Thyroid gland (tissue), 4 donors: ENCODE measurements at places on chromosomes 6 and 20. TPM values are rescaled to one million over a fixed set of nuclear protein-coding genes. Genes with fewer than 3 reads are reported as not detected.

- H3K4me3 ChIP-seq: peak overlapping the region; percentile 38
- peak; percentile 59 for DNase-seq
- H3K36me3 ChIP-seq: no peaks in the 10 kb centered on the region
- H3K27me3 ChIP-seq: no peaks in the 10 kb centered on the region
- peaks cover 22% of the 10 kb centered on the region for H3K4me1 ChIP-seq
Observed at GRCh38 chr20:32189691-32190615, 17.6 kb downstream of the PLAGL2 start.

- no peak overlapping the region for H3K4me3 ChIP-seq
- no peak for DNase-seq
- no peaks in the 10 kb centered on the region for H3K4me1 ChIP-seq
- H3K27ac ChIP-seq: no peak overlapping the region
Observed at GRCh38 chr6:125370343-125370742, 68.6 kb upstream of the HDDC2 start.

GRCh38 chr20:46928580-46929132 lies 34.0 kb downstream of the EYA2 start:
- H3K4me3 ChIP-seq: no peak overlapping the region
- no peaks in the 10 kb centered on the region for H3K36me3 ChIP-seq
- H3K4me1 ChIP-seq: peaks cover 5% of the 10 kb centered on the region
- peak overlapping the region; percentile 49 for H3K27ac ChIP-seq

GRCh38 chr6:44624936-44625573 lies 237.5 kb downstream of the CDC5L start:
- no peak overlapping the region for H3K4me3 ChIP-seq
- DNase-seq: no peak
- H3K4me1 ChIP-seq: no peaks in the 10 kb centered on the region

GRCh38 chr6:91098006-91098405 lies 511.1 kb upstream of the MAP3K7 start:
- no peak for DNase-seq
- H3K4me1 ChIP-seq: no peaks in the 10 kb centered on the region
- no peaks in the 10 kb centered on the region for H3K36me3 ChIP-seq
- H3K27me3 ChIP-seq: no peaks in the 10 kb centered on the region
- no peak overlapping the region for H3K4me3 ChIP-seq
- H3K27ac ChIP-seq: no peak overlapping the region

- H3K4me1 ChIP-seq: peaks cover 27% of the 10 kb centered on the region
- H3K27ac ChIP-seq: peak overlapping the region; percentile 60
- H3K4me3 ChIP-seq: no peak overlapping the region
- peak; percentile 40 for DNase-seq
Observed at GRCh38 chr20:63639093-63639975, 12.4 kb upstream of the GMEB2 start.

- no peaks in the 10 kb centered on the region for H3K36me3 ChIP-seq
- no peak overlapping the region for H3K27ac ChIP-seq
- H3K4me1 ChIP-seq: no peaks in the 10 kb centered on the region
- H3K4me3 ChIP-seq: no peak overlapping the region
- no peaks in the 10 kb centered on the region for H3K27me3 ChIP-seq
Observed at GRCh38 chr6:95487817-95488216, 89.5 kb upstream of the MANEA start.

- H3K4me3 ChIP-seq: no peak overlapping the region
- no peak overlapping the region for H3K27ac ChIP-seq
- peaks cover under 1% of the 10 kb centered on the region for H3K4me1 ChIP-seq
- H3K27me3 ChIP-seq: no peaks in the 10 kb centered on the region
- no peaks in the 10 kb centered on the region for H3K36me3 ChIP-seq
Observed at GRCh38 chr20:56716806-56717205, 87.7 kb downstream of the TFAP2C start.

DNA sequence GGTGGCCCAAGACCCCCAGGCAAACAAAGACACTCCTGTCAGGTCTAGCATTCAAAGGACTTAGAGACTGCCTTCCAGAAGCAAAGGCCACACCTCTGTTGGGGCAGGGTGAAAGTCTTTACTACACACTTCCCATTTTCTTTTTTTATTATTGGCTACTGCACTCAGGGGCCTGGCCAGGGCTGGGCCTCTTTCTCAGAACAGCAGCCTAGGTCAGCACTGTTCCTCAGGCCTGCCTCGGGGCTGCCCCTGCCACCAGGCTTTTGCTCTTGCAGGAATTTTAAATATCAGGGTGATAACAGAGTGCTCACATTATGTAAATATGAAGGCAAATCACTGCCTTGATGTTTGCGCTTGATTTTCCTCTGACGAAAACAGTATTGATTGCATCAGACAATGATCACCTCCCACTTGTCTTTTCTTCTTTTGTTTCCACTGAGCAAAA lies 18.5 kb downstream of the GSTA4 start:
- DNase-seq: no peak
- H3K4me1 ChIP-seq: no peaks in the 10 kb centered on the region
- no peaks in the 10 kb centered on the region for H3K27me3 ChIP-seq
- H3K27ac ChIP-seq: no peak overlapping the region
- H3K4me3 ChIP-seq: no peak overlapping the region

- H3K27ac ChIP-seq: no peak overlapping the region
- DNase-seq: no peak
- no peaks in the 10 kb centered on the region for H3K4me1 ChIP-seq
- no peaks in the 10 kb centered on the region for H3K27me3 ChIP-seq
- no peak overlapping the region for H3K4me3 ChIP-seq
Observed at GRCh38 chr6:28296520-28297060, 15.2 kb downstream of the PGBD1 start.

- no peak for DNase-seq
- no peaks in the 10 kb centered on the region for H3K36me3 ChIP-seq
- peak overlapping the region; percentile 54 for H3K27ac ChIP-seq
- peaks cover 2% of the 10 kb centered on the region for H3K4me1 ChIP-seq
- no peak overlapping the region for H3K4me3 ChIP-seq
Observed at GRCh38 chr6:42771741-42772100, 10.1 kb upstream of the BICRAL start.

DNA sequence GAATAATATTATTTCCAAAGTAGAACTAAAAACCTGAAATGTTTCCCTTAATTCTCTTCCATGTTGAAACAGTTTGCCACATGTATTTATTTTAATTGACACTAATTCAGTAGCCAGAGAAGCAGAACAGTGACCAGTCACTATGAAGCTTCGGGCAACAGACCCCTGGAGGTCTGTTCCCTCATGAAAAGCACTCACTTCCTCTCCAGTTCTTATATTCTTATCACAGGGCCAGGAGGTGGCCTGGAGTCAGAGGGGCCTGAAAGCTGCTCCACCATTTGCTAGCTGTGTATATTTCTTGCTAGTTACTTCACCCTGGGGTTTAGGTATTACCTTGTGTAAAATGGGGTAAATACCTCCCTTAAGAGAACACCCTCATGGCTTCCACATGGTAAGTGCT lies 49.1 kb downstream of the MAP7 start:
- peaks cover 19% of the 10 kb centered on the region for H3K4me1 ChIP-seq
- H3K27me3 ChIP-seq: no peaks in the 10 kb centered on the region
- no peaks in the 10 kb centered on the region for H3K36me3 ChIP-seq
- no peak for DNase-seq

- no peak overlapping the region for H3K4me3 ChIP-seq
- no peak overlapping the region for H3K27ac ChIP-seq
- DNase-seq: no peak
- peaks cover 27% of the 10 kb centered on the region for H3K36me3 ChIP-seq
- no peaks in the 10 kb centered on the region for H3K27me3 ChIP-seq
Observed at GRCh38 chr20:32227744-32228688, 20.3 kb downstream of the POFUT1 start.

DNA sequence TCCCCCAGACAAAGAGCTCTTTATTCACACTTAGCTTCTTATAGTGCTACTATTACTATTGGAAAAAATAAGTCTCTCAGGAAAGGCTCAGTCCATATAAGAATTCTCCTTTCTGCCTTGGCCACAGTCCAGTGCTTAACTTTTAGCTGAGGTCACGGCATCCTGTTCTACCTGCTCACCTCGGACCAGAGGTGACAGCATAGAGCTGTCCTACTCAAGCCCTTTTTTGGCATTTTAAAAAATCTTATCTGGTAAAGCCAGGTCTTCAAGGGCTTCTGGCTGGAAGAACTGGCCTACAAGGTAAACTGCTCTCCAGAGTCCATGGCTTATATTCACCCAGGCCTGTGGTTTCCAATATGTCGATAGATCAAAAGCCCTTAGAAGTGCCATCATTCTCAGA lies 109.7 kb downstream of the RCAN2 start:
- H3K36me3 ChIP-seq: no peaks in the 10 kb centered on the region
- no peaks in the 10 kb centered on the region for H3K27me3 ChIP-seq
- DNase-seq: peak; percentile 49
- peak overlapping the region; percentile 67 for H3K27ac ChIP-seq
- no peak overlapping the region for H3K4me3 ChIP-seq
- H3K4me1 ChIP-seq: peaks cover 61% of the 10 kb centered on the region

DNA sequence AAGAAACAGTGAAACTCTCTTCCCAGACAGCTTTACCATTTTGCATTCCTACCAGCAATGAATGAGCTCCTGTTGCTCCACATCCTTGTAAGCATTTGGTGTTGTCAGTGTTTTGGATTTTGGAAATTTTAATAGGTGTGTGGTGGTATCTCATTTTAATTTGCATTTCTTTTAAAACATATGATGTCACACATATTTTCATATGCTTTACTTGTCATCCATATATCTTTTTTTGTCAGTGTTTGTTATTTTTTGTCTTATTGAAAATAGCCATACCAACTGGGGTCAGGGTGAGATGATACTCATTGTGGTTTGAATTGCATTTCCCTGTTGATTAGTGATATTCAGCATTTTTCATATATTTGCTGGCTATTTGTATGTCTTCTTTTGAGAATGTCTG lies 119.5 kb upstream of the FOXA2 start:
- no peaks in the 10 kb centered on the region for H3K27me3 ChIP-seq
- no peak overlapping the region for H3K27ac ChIP-seq
- H3K36me3 ChIP-seq: no peaks in the 10 kb centered on the region
- DNase-seq: no peak
- H3K4me3 ChIP-seq: no peak overlapping the region

DNA sequence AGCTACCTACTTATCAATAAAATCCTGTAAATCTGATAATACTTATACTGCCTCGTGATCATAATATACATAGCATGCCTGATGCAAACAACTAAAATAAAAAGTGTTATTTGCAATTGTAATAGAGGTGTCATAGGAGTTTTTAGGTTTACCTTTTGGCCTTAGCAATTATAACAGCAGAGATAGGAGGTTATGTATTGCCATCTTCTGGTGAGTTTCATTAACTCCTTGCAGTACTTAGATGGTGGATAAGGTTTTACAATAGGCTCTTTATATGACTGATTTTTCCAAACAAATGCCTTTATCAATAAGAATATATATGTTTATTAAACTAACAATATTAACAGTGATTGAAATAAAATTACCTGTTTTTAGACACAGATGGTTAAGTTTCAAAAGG lies 27.8 kb upstream of the MYCT1 start:
- H3K27ac ChIP-seq: no peak overlapping the region
- H3K36me3 ChIP-seq: no peaks in the 10 kb centered on the region
- H3K27me3 ChIP-seq: no peaks in the 10 kb centered on the region
- no peak overlapping the region for H3K4me3 ChIP-seq

DNA sequence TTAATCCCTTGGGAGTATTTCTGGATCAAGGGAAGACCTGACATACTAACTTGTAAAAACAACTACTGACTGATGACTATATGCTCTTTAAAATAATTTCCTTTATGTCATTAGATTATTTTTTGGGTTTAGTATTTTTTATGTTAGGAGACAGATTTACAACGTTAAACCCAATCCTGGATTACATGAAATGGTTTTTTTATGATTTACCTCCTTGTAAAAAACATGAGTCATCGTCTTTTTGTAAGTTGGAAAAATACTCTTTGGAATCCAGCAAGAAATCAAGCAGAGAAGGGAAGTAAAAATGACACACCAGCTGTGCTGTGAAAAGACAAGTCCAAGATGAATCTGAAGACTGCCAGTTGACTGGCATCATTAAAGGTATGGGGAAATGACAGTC lies 6.7 kb downstream of the STK4 start:
- no peak for DNase-seq
- peaks cover 16% of the 10 kb centered on the region for H3K36me3 ChIP-seq
- no peak overlapping the region for H3K4me3 ChIP-seq
- no peaks in the 10 kb centered on the region for H3K27me3 ChIP-seq

SEC23B gene
- 79.9 TPM for total RNA-seq

ID4 gene
- total RNA-seq: 768 TPM

ZDHHC14 gene
- total RNA-seq: 20.3 TPM

PDYN gene
- total RNA-seq: not detected

PTCRA gene
- total RNA-seq: not detected
